ENCODE measurements at places on chromosomes 16 and 17.

- DNase-seq, result no peak
These were observed 112.5 kb downstream of the SOCS1 start for GRCh38 chr16:11143372-11144035.

- DNase-seq, result no peak
These were observed 70.2 kb downstream of the SNX11 start for GRCh38 chr17:48177816-48178215.

GRCh38 chr16:73308771-73309170, 260.8 kb upstream of the ZFHX3 start:
- no peak for DNase-seq

DNA sequence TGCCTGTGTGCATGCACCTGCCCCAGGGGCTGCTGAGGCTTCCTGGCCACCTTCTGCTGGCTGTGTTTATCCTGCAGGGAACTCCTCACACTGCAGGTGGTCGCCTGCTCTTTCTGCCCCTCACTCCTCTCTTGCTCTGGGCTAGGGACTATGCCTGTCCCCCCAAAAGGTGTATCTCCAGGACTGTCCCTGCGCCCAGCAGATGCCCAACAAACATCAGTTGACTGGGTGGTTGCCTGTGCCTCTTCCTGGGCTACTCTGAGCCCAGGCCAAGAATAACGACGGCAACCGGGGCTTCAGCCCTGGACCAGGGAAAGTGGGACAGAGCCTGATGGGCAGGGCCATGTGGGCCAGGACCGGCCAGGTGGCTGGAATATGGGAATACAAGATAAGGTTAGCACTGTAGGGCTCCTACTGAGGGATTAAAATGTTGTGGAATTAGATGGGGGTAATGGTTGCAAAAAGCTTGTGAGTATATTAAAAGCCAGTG, 55.4 kb downstream of the VAC14 start:
- DNase-seq, result no peak

DNA sequence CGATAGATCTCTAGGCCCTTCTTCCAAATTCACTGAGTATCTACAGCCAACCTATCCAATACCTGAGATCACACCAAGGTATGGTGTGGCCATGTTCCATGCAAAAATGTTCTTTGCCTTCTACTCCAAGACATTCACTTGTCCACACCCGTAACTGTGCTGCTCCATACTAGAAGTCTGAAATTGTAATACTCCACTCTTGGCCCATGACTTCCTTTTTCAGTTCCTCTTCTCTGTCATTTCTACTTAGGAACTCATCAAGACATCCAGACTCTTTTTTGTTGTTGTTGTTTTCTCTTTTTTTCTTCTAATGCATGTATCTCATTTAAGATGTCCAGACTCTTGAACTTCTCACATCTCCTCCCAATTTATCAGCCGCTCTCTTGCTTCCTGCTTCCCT, 42.5 kb upstream of the KSR1 start:
- DNase-seq, result no peak

GRCh38 chr17:55601874-55602364, 90.7 kb upstream of the SMIM36 start:
- DNase-seq, result no peak

GRCh38 chr16:31333686-31334649, 21.0 kb upstream of the ITGAX start:
- no peak for DNase-seq

DNA sequence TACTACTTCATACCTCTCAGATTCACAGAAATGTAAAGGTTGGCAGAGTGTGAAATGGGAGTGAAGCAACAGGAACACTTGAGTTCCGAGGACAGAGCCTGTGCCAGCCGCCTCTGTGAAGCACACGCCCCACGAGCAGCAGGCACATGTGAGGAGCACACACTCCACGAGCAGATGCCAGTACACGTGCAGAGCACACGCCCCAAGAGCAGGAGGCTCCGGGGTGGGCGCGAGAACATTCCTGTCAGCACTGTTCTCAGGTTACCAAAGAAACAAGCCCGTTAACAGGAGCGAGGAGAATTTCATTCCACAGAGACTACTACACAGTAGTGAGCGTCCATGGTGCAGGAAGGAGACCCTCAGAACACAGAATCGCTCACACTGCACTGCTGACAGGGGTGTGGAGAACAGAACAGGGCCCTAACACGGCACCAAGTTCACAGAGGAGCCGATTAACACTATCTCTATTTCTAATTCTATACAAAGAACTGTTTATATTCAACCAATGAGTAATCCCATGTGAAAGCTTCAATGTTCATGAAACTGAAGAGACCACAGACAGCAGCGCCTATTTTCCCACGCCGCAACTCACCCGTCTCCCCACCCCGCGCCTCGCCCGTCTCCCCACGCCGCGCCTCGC, 40.1 kb downstream of the KLHDC4 start:
- peak; percentile 20 for DNase-seq

DNA sequence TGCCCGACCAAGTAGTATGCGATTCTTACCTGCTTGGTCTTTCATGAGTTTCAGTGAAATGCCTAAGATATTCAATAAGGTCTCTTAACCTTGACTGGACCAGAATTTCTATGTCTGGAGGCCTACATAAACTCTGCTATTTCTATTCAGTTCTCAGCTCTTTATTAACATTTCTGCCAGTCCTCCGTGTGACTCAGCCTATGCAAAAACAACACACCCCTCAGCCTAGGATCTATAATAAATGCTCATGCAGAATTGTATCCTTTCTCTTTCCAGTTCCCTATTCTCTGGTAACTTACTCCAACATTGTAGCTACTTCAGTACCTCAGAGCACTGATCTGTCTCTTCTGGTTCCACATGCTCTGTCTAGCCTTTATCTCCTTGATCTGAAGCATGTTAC, 1507.4 kb downstream of the CDH11 start:
- no peak for DNase-seq

DNA sequence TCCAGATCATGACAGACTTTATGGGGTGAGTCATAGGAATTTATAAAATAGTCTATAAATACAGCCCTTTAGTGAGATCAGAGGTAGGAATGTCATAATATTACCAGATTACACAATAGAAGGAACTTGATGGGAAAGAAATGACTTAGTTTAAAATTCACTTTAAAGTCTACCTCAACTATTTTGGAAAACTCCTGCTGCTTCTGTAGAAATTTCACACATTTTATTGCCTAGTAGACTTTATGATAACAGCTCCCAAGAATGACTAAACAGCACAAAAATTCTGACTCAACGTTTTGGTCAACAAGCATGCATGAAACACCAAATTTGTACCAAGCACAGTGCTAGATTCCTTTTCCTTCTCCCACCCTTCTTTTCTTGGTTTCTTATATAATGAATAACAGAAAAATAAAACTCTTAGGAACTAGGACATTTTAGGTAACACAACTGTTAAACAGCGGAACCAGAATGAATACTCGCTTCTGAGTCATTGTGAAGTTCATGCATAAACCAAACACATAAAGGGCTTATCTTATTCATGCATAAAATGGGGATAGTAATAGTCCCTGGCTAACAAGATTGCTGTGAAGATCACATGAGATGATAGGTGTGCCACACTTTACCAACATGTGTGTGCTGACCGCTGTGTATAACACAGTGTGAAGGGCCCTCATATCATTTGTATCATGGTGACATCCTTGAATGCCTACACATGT, 243.9 kb downstream of the CDH8 start:
- DNase-seq, result peak; percentile 98

DNA sequence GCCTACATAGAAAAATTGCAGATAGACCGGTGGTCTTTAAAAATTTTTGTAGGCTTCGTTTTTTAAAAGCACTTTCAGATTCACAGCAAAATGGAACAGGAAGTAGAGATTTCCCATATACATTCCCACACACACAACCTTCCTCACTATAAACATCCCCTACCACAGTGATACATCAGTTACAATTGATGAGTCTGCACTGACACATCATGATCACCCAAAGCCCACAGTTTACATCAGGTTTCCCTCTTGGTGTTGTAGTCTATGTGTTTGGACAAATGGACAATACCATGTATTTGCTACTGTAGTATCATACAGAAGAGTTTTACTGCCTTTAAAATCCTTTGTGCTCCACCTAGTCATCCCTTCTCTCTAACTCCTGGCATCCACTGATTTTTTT, 113.9 kb upstream of the ADAMTS18 start:
- DNase-seq, result no peak

DNA sequence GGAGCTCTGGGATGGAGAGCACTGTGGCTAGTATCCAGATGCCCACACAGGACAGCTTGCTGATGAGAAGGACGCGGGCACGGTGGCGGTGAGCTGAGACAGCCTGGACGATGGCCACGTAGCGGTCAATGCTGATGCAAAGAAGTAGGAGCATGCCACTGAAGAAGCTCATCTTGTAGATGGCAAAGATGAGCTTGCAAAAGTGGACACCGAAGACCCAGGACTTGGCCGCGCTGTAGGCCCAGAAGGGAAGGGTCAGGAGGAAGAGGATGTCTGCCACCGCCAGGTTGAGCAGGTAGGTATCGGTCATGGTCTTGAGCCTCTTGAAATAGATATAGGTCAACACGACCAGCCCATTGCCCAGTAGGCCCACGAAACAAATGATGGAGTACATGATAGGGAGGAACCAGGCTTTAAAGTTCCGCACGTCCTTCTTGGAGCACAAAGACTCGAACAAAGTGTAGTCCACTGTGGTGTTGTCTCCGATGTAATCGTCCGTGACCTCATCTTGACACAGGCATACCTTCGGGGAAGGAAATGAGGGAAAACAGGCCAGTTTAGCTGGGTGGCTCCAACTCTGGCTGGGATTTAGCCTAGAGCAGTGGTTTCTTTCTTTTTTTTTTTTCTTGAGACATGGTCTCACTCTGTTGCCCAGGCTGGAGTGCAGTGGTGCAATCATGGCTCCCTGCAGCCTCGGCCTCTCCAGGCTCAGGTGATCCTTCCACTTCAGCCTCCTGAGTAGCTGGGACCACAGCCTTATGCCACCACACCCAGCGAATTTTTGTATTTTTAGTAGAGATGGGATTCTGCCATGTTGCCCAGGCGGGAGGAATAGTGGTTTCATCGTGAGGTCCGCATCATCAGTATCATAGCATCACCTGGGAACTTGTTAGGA, 9.7 kb downstream of the CCR7 start:
- no peak for DNase-seq

DNA sequence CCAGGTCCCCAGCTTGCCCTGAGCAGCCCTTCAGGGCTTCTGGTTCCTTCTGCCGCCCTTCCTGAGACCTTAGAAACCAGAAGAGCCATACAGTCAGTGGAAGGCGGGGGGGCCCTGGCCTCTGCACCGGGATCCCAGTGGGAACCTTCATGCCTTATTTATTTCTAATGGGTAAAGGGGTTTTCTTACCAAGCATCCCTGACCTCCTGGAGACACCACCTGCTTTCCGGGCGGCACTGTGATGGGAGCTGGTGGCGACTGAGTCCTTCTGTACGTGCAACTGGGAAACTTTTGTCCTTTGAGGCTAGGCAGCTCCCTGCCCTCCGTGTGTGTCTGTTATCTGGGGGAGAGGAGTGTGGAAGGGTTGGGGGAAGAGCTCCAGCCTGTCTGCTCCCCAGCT, 7.2 kb upstream of the MRPL58 start:
- DNase-seq, result no peak

DNA sequence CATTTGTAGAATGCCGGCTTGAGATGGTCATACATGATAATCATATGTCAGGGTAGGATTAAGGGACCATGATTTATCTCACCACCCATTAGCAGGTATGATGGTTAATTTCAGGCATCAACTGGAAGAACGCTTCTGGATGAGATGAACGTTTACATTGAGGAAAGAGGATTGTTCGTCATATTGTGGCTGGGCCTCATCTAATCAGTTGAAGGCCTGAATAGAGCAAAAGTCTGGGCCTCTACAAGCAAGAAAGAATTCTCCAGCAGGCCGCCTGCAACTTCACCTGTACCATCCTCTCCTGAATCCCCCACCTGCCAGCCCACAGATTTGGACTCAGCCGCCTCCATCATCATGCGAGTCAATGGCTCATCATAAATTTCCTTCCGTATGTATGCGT, 30.6 kb upstream of the XYLT1 start:
- no peak for DNase-seq

DNA sequence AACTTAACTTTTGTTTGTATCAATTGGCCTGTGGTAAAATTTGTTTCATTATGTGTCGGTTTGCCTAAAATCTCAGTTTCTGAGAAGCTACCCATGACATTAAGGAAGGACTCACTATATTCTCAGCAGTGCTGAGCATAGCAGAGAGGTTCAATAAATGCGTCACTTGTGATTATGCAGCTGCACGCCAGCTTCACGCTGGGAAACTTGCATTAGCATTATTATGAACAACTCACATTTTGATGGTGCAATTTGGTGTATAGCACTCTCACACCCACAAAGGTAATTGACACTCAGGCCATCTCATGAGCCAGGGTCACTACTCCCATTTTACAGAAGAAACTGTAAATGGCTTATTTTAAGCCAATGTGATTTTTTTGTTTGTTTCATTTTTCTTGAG, 80.6 kb upstream of the SALL1 start:
- no peak for DNase-seq

DNA sequence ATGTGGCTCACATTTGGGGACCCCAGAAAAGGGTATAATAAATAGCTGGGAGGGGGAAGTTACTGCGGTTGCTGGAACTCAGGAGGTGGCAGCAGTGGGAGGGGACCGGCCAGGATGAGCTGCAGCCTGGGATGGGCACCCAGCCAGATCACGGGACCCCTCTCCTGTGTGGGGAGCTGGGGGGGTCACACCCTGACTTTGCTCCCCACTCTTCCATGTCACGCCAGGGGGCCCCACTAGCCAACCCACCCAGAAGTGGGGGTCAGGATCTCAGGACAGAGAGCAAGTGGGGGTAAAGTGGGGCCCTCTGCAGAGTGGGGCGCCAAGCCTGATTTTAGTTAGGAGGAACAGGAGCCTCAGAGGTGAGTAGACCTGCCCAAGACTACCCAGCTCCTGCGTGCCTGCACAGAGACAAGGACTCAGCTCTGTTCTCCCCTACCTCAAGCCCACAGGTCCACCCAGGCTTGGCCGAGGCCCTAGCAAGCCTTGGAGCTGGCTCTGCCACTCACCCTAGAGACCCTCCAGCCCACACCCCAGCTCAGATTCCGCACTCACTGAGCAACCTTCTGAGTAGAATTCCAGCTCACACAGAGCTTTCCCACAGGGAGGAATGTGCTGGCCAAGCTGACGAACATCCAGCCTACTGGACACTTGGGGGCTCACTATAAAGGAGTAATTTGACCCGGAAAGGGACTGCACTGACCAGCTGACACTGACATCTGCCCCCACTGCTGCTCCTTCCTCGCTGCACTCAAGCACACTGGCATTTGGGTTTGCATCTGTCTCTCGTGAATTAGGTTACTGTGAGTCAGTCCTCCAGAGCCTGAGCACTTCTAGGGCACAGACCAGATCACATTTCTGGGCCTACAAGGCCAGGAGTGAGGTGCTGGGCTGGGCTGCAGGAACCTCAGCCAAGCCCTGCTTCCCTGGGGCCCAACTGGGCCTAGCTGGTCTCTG, 310.1 kb downstream of the C16orf95 start:
- DNase-seq, result no peak
